ENCODE measurements at places on chromosomes 2 and 18. TPM values are rescaled to one million over a fixed set of nuclear protein-coding genes. Genes with fewer than 3 reads are reported as not detected.

Gene TSPYL6
- total RNA-seq = not detected

Gene ARMC9
- total RNA-seq = 10.4 TPM

Gene TUBA4B
- not detected for total RNA-seq

Gene PAX3
- not detected for total RNA-seq

Gene TEX44
- not detected for total RNA-seq

Gene NMUR1
- total RNA-seq = not detected

Gene HMSD
- 1.3 TPM for total RNA-seq

Gene CD8B
- not detected for total RNA-seq

Gene COL4A4
- 0.05 TPM for total RNA-seq

Gene KRTCAP3
- total RNA-seq = 44.1 TPM

Gene ABCG8
- not detected for total RNA-seq

Gene NLRC4
- total RNA-seq = not detected

Gene HS1BP3
- 22.9 TPM for total RNA-seq

Gene NOTO
- total RNA-seq = not detected

Gene COL6A3
- 55.6 TPM for total RNA-seq

Gene UGT1A6
- 35.8 TPM for total RNA-seq

Gene CTAGE1
- not detected for total RNA-seq

Gene EMILIN1
- 5.8 TPM for total RNA-seq

Gene SCYGR4
- not detected for total RNA-seq

Gene LYPD6B
- total RNA-seq = 7.3 TPM

Gene LRRTM1
- total RNA-seq = not detected

Gene CFC1
- total RNA-seq = not detected

Gene CRYBA2
- not detected for total RNA-seq

Gene MGAT4A
- total RNA-seq = 1.1 TPM

Gene CD8B2
- not detected for total RNA-seq

Gene INSIG2
- total RNA-seq = 11.8 TPM

Gene MTCL1
- 11.8 TPM for total RNA-seq

Gene RND3
- total RNA-seq = 50.6 TPM

Gene VAMP5
- total RNA-seq = 1.9 TPM

Gene PAX8
- 0.60 TPM for total RNA-seq

Gene DPP10
- not detected for total RNA-seq

Gene MARCHF4
- total RNA-seq = 0.42 TPM

Gene SERPINB13
- total RNA-seq = 44.9 TPM

Gene MDH1B
- 0.14 TPM for total RNA-seq

Gene C18orf54
- 5.4 TPM for total RNA-seq

Gene ADD2
- not detected for total RNA-seq

Gene IL36B
- total RNA-seq = not detected

Gene MBP
- total RNA-seq = 16.8 TPM

Gene SKA1
- 6.5 TPM for total RNA-seq

Gene TMEM200C
- not detected for total RNA-seq

Gene DOK6
- not detected for total RNA-seq

Gene FAM228A
- not detected for total RNA-seq

Gene STAT4
- 2.6 TPM for total RNA-seq

Gene C1QL2
- not detected for total RNA-seq

Gene TRABD2A
- total RNA-seq = 1.7 TPM

Gene ARHGAP15
- not detected for total RNA-seq

Gene NCKAP5
- total RNA-seq = 1.8 TPM

Gene UPP2
- total RNA-seq = not detected

Gene MAL
- 6.1 TPM for total RNA-seq

Gene ALPI
- total RNA-seq = not detected

Gene GPBAR1
- not detected for total RNA-seq

Gene RAPGEF4
- 1.4 TPM for total RNA-seq

Gene TUBB8B
- not detected for total RNA-seq

Gene PDK1
- 36.7 TPM for total RNA-seq

Gene TWIST2
- total RNA-seq = 14.7 TPM

Gene POU3F3
- total RNA-seq = not detected

Gene GALNT14
- 22.8 TPM for total RNA-seq

Gene OTOS
- not detected for total RNA-seq

Gene TTN
- total RNA-seq = not detected
